ENCODE measurements at places on chromosomes 7 and 10.

DNA sequence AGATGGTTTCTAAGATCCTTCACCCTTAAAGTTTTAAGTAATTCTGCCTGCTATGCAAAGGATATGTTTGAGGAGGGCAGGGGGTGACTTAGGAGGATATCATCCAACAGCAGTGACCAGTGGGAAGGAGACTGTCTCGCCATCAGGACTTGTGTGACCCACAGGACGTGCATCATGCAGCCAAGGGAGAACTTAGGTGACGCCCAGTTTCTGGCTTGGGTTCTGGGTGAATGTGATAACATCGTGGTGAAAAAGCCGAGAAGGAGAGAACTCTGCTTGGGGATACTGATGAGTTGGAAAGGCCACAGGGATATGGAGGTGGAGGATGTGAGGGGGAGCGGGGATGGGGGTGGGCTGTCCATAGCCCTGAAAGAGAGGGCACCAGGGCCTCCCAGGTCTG is 3.8 kb downstream of the WIPI2 start:
- no peak for DNase-seq

GRCh38 chr7:7251742-7252141 is 69.4 kb downstream of the C1GALT1 start:
- DNase-seq, result no peak

DNA sequence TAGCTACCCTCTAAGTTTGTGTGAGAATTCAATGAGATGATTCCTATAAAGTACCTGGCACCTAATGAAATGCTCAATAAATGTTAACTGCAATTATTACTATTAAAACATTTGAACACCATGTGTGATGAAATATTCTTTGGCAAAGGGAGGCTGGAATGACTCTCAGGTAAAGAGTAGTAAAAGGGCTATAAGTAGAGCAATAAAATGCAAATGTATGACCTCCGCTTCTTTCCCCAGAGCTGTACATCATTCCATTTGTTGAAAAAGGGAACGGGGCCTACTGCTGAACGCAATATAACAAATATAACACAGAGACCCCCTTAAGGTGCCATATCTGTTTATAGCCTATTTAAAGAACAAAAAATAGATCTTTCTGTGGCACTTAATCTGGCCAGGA is 27.8 kb downstream of the CELF2 start:
- no peak for DNase-seq

GRCh38 chr7:1085910-1086421 is 1.9 kb upstream of the GPER1 start:
- DNase-seq, result no peak

DNA sequence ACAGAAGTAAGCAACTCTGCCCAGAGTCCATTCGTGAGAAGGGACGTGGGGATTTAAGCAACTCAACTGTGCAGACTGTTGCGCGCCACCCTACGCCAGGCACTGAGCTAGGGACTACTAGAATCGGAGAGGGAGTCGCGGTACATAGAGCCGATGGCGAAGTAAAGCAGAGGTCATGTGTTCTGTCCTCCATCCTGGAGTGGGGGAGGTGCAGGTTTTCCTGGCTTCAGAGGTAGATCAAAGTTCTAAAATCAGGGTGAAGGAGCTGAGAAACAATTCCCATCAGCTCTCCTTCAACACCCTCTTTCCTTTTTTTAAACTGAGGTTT is 23.2 kb downstream of the SLC35G1 start:
- no peak for DNase-seq

DNA sequence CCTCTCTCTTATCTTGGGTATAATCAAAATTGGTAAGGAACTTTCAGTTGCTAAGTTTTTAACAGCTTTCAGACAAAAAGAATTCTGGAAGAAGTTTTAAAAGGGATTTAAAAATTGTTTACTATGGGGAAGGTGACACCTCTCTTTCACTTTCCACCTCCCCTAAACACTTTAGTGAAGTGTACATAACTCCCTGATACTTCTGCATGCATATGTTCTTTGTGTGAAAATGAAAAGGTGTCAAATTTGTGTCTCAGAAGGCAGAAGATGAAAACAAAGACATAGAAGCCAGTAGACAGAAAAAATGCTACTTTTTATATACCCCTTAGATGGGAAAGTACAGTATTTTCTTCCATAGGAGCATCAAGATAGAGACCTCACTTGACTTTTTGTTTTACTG is 117.8 kb downstream of the TMEM26 start:
- DNase-seq, result no peak

Data from NCI-H748 treated with DMSO at 0.1 percent for 48 hours (cell line).